Smooth muscle cell of trachea (primary cell): ENCODE measurements at places on chromosomes 3 and 15. TPM values are rescaled to one million over a fixed set of nuclear protein-coding genes. Genes with fewer than 3 reads are reported as not detected.

TERB2 gene
- total RNA-seq, result not detected in 2 replicates

LRRIQ4 gene
- total RNA-seq, result not detected in 2 replicates

GPR27 gene
- total RNA-seq, result under 0.01 TPM in 1 of 2 replicates, not detected in the other

OXTR gene
- 0.15 and 1.2 TPM in 2 replicates for total RNA-seq

ANKRD63 gene
- not detected in 2 replicates for total RNA-seq

GOLGA8M gene
- total RNA-seq, result 0.73 and 1.2 TPM in 2 replicates

SI gene
- total RNA-seq, result not detected in 2 replicates

TGM5 gene
- total RNA-seq, result not detected in 2 replicates
